ENCODE measurements at places on chromosomes 5 and 9.

DNA sequence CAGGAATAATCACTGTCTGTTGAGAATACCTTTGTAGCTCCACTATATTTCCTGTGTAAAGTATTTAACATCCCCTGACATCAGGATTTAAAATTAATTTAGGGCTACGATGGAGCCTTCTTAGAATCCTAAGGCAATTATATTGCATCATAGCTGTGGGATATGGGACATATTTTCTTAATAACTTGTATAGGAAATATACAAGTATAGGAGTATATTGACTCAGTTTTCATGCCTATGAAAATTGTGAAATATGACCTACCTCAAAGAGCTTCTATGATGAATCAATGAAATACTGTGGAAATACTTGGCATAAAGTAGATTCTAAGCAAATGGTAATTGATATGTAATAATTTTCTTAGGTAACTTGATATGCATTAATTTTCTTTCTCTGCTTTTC, 221.0 kb upstream of the KLF4 start:
- DNase-seq: no peak

GRCh38 chr9:5578698-5579085, 50.2 kb upstream of the RIC1 start:
- DNase-seq: no peak

- peak; percentile 69 for DNase-seq
Measured at GRCh38 chr5:174166231-174167079, 120.9 kb downstream of the NSG2 start.

DNA sequence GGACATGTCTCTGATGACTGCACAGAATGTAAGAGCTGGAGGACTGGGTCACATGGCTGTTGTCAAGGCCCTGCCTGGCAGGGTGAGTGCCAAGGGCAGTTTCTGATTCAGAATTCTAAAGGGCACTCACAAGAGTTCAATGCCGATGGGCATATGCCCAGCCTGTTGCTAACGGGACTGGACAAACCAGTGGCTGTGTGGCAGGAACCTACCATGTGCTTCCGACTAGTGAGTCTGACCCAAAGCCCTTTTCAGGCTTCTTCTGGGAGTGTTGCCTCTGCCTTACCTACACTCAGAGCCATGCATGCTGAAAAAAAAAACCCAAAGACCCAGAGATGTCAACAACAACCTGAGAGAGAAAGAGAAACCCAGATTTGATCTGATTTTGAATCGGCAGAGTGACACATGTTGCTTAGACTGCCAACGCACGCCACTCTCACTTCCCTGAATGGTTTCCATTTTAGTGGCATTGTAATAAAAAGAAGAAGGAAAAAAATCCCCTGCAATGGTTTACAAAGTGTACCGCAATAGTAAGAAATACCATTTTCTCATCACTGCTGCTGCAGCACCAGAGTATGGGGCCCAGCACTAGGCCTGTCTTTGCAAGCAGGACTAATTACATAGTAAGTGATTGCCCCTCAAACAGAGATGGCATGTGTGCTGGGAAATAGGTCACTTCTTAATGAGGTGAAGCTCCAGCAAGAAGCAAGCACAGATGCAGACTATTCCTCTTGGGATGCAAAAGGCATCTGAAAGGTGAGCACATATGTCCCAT, 194.3 kb downstream of the PALM2AKAP2 start:
- no peak for DNase-seq

DNA sequence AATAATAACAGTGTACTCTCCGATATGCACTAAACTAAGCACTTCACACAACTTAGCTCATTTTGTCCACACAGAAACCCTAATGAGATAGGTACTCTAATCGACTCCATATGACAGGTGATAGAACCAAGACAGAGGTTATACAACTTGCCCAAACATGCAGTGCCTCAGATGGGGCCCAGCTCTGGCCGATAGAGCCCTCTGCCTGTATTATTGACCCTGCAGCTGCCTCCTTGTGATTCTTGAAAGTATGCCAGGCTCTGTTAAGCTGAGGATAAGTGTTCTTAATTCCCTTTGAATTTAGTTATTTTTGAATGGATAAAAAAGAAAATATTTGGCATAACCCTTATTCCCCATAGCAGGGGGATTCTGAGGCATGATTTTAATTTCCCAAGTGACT, 78.5 kb downstream of the HMHB1 start:
- DNase-seq: peak; percentile 44

GRCh38 chr5:179154991-179155955, 95.1 kb downstream of the ZNF354C start:
- DNase-seq: no peak

DNA sequence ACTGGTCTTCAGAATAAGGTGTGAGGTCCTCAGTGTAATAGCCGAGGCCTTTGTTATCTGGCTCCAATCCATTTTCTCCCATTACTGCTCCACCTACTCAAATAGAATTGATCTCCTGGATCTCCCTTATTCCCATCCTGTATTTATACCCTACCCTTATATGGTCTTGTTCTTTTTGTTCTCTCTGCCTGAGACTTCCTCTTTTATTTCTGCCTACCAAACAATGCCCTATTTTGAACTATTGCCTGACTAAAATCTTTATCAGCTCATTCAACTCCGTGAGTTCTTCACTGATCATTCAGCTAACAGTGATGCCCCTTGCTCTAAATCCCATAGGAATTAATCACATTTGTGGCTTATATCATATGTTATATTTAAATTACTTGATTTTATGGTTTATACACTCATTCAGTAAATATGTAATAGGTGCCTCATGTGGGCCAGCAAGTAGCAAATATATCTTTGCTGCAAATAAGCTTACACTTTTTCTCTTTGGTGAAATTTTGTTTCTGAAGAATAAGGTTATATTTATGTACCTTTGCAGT, 417.5 kb upstream of the MEF2C start:
- DNase-seq: no peak
